ENCODE measurements at places on chromosomes 1 and 21.
A peak's percentile ranks its signal among the peaks of the same experiment; 100 is the strongest.

DNA sequence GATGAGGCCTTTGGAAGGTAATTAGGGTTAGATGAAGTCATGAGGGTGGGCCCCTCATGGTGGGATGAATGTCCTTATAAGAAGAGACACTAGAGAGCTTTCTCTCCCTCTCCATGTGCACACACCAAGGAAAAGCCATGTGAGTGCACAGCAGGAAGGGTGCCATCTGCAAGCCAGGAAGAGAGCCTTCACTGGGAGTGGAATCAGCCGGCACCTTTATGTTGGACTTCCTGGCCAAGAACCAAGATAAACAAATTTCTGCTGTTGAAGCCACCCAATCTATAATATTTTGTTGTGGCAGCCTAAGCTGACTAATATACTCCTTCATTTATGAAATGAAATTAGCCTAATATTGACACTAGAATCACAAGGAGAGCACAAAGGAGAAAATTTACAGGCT lies 38.2 kb upstream of the PKP1 start:
- no peak for DNase-seq

DNA sequence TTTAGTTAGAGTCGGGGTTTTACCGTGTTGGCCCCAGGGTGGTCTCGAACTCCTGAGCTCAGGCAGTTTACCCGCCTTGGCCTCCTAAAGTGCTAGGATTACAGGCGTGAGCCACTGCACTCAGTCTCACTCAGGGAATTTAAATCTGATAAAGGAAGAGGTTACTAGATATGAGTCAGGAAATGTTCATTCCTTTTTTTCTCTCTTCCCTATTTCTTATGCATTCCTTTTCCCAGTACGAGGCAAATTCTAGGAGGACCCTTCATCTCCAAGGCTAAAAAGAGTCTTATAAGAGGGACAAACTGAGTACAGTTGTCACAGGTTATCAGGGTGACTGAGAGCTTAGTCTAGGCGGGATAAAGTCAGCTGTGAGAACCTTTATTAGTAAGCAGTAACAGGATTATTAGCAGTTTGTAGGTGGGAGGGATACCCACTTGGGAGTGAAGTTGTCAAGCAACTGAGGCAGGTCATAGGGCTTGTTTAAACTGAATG lies 9.1 kb downstream of the MACF1 start:
- no peak for DNase-seq

GRCh38 chr1:170239445-170239844 lies 93.7 kb downstream of the NTMT2 start:
- no peak for DNase-seq

DNA sequence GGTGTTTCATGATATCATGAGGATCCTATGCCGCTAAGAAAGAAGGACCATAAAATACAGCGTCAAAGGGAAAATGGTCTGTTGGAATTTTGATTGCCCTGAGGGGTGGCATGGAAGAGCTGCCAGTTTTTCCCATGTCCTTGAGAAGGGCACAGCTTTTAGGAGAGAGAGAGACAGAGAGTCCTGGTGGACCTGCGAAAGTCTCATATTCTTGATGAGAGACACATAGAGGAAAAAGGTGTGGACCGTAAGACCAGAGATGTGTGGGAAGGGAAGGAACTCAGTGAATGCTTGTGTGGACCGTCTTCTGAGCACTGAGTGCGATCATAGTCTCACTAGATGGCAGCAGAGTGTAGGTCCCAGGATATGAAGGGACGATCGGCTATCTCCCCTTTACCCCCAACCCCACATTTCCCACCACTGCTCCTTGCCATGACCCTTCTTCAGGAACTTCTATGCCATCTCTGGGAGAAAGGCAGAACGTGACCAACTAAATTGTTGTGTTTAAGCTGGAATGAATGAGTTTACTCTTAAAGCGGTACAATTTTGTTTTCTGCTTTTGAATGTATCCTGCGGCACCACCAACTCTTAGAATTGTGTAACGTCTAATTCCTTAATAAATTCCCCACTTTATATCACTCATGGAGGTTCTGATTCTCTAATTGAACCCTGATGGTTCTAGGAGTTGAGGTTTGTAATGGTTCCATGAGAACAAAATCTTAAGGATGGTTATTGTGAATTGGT lies 117.7 kb downstream of the CTH start:
- peak; percentile 5 for DNase-seq

DNA sequence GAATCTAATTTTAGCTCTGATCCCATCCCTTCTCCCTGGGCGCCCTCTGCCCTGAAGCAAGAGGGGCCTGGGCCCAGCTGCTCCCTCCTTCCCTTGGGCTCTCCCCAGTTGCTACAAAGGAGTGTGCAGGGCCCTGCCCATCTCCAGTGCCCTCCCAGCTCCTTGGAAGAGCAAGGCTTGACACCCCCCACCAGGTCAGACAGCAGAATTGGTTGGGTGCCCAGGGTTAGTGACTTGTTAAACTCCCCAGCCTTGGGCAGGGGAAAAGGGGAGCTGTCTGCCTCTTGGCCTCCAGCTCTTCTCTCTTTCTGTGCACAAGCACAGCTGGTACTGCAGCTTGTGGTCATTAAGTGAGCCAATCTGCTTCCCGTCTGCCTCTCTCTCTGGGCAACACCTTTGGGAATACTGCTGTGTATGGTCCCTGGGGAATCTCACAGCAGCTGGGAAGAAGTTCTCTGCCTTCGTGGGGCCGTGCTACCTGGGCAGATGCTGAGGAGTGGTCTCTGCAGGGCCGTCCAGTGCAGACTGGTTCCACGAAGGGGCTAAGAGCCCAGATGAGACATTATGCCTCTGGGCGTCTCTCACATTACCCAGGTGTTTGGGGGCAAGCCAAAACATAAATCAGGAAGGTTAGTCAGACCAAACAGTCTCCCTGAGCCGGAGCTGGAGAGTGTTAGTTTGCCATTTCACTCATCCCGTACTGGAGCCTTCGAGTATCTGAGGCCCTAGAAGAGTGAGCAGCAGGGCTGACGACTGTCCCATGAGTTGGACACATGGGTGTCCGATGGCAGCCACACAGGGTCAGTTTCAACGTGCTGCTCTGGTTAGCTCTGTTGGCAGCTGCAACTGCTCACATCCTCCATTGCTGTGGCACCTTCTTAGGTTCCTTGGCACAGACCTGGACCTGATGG lies 37.3 kb downstream of the TMEM53 start:
- DNase-seq: no peak

DNA sequence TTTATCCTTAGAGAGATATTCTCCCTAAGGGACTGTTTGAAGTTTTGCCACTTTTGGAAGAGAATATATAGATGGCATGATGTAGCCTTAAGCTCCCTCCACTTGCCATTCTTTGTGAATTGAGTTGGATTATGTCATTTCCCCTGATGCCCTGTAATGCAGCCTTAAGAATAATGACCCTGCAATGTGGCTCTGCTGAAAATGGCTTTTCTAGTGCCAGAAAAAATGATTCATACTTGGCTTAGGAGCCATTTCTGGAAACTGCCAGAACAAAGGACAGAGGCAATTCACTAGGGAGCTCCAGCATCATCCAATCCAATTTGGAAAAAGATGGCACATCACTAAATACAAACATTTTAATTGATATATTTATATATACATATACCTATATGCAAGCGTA lies 265.3 kb downstream of the SPATA17 start:
- DNase-seq: no peak

All from inflammatory macrophage treated with lipopolysaccharide for 1 hour (primary cell).